Activated CD4-positive, alpha-beta T cell treated with anti-CD3 and anti-CD28 coated beads, Interleukin-2, amount 10 ng/mL, durations not matched to agents 7 days and 5 days (primary cell): ENCODE measurements at places on chromosomes 2 and 18.

DNA sequence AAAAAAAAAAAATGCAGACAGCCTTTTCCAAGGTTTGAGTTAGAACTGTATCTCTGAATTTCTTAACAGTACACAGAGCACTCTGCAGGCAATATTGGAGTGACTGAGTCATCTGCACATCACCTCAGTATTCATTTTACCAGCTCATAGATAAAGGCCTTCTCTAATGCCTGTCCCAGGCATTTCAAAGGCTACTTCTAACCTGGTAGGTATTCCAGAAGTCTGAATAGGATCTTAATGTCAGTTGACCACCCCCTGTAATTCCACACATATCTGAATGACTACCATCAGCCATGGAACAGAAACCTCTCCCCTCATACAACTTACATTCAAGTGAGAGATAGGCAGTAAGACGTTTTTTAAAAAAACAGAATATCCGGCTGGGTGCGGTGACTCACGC, 9.0 kb downstream of the METTL21A start:
- no peak for DNase-seq

GRCh38 chr18:44411976-44412375, 268.7 kb upstream of the SETBP1 start:
- DNase-seq, result no peak

DNA sequence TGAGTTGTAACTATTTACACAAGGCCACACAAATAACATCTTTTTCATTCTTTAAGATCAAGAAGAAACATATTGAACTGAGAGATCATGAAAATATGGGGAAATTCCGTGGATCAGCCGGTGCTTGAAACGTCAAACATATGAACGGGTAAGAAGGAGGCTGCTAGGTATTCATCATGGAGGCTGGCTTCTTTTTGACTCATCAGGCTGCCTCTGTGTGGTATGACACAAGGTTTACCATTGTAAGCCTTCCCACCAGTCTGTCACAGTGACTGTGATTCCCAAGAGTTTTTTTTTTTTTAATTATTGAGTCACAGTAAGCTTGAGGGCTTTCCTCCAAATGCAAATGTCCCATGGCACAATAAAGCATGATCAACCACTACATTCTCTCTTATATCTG, 506.9 kb downstream of the BCL11A start:
- DNase-seq, result no peak

DNA sequence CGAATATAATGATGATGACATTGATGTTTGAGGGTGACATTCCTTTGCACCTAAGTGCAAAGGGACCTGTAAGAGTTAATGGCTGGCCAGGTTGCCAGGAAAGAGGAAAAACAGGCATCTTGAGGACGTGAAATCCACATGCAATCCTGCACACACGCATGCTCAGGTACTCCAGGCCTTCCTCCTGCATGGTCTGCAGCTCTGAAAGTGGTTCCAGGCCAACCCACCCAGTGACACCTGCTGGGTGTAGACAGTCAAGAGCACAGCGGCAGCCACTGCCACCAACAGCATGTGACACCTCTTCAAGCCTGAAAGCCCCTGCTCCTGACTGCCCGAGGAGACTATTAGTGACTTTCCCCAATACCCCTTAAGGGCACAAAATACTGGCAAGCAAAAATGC, 101.6 kb downstream of the PIEZO2 start:
- DNase-seq, result no peak

- no peak for DNase-seq
Measured at GRCh38 chr2:113757138-113757657, 756 bp upstream of the SLC35F5 start.

- DNase-seq, result no peak
Measured at GRCh38 chr18:30712383-30712782, 330.2 kb downstream of the DSC3 start.

DNA sequence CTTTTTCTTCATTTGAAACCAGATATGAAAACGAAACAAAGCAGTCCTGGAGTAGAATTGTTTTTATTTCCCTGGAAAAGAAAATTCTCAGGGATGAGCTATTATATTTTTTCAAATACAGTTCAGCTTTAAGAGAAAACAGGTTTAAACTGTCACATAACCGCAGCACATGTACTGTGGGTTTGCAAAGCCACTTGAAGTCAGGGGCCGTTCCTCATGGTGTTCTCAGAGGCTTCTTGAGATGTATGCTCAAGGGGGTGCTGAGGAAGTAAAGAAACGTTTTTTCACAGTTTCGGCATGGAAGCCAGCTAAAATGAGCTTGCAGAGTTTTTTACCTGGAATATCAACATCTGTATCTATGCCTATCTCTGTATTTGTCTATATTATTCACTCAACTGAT, 225.3 kb downstream of the MC4R start:
- DNase-seq, result no peak

DNA sequence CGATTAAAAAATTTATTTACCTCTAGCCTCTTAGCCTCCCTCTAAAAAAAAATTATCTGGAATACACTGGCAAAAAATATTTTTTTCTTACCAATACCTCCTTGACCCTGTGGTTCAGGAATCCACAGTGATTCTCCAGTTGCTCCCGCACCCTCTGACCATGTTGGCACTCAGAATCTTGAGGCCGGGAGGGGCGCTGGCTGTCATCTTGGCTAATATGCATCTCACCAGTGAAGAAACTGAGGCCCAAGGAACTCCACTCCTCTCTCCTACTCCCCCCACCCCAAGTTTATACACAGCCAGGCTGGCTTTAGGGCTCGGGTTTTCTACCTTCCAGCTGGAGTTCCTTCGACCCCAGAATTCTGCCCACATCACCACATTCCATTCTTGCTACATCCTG, 97.8 kb upstream of the THOC1 start:
- no peak for DNase-seq

DNA sequence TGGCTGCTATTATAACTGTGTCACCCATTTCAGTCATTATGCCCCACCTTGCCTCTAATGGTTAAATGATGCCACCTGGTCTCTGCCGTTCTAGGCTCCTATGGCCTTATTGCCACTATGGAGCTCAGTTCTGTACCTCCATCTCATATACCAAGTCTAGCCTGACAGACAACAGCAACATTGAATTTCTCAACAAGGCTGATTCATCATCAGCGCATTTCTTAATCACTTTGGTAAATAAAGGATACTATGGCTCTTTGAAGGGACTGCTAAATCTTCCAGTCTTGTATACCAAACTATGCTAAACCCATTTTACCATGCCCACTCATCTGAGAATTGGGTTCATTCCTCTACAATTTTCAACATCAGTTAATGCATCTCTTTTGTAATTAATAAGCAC, 784.5 kb upstream of the CELF4 start:
- DNase-seq, result no peak

DNA sequence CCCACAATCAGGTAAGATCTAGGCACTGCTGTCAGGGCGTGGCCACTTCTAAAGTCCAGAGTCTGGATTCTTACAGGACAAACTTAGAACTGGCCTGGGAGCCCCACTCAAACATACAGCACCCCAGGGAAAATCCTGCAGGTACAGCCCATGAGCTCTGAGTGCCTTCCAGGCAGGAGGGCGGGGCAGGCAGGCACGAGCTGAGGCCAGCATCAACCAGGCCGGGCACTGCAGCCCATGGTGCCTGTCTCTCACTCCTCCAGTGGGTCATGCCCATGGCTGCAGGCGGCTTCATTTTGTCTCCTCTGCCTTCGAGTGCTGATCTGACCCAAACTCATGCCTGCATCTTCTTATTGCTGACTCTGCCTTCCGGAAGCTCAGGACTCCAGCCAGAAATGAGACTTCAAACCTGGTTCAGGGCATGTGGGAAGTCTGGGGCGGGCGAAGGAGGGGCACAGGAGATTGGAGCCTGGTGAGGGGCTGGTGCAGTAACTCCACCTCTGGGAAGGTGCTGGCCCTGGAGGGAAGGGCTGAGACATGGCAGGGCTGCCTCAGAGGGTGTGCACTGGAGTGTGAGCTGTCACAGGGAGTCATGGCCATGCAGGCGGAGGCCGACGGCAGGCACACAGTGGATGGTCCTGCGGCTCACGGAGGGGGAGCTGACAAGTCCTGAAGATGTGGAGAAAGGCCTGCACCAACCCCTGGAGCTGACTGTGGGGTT, 40.5 kb downstream of the HS6ST1 start:
- no peak for DNase-seq

DNA sequence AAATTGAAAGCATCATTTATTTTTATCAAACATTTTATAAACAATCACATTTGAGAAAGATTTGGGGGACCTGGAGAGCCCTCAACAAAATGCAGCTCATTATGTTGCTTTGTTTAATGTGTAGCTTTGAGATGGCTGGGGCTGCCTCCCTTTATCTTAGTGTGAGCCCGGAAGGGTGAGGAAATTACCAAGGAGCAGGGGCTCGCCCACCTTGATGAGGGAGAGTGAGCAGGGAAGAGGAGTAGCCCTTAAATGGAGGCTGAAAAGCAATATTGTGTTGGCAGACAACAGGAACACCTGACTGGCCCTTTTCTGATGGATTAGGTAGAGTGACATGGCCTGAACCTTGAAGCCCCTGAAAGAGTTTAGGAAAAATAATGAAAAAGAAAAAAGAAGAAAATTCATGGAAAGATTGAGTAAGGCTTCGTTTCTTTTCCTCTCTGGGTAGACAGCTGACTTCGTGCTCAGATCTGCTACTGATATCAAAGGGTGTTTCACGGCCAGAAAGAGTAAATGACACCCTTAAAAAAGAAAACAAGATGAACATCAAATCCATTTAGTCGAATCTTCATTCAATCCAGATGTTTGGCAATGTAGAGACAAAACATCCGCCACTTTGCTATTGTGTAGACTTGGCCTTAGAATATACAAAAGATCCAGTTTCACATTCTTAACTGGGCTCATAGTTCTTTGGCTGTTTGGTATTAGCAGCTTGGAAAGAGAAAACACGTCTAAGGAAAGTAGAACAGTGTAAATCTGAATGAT, 206.5 kb upstream of the TCF4 start:
- no peak for DNase-seq

DNA sequence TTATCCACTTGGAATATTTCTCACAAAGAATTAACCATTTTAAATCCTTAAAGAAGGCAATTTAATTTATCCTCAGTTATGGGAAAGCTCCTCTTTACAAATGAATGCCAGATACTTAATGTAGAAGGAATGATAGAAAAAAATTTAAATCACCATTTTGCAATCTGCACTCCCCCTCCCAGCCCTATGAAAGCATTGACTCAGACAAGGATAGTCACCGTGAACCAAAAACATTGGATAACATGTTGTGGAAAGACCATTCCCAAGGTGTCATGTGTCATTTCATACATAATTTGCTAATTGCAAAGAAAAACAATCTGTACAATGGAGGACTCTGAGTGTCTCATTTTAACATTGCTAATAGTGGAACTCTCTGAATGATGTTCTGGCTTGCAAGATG, 421.0 kb downstream of the TXNL1 start:
- DNase-seq, result no peak

GRCh38 chr2:18454692-18455235, 105.7 kb downstream of the RDH14 start:
- DNase-seq, result no peak

GRCh38 chr2:189281201-189281600, 101.6 kb upstream of the COL5A2 start:
- no peak for DNase-seq

GRCh38 chr2:121650315-121650930, 1.2 kb upstream of the CLASP1 start:
- peak; percentile 25 for DNase-seq

DNA sequence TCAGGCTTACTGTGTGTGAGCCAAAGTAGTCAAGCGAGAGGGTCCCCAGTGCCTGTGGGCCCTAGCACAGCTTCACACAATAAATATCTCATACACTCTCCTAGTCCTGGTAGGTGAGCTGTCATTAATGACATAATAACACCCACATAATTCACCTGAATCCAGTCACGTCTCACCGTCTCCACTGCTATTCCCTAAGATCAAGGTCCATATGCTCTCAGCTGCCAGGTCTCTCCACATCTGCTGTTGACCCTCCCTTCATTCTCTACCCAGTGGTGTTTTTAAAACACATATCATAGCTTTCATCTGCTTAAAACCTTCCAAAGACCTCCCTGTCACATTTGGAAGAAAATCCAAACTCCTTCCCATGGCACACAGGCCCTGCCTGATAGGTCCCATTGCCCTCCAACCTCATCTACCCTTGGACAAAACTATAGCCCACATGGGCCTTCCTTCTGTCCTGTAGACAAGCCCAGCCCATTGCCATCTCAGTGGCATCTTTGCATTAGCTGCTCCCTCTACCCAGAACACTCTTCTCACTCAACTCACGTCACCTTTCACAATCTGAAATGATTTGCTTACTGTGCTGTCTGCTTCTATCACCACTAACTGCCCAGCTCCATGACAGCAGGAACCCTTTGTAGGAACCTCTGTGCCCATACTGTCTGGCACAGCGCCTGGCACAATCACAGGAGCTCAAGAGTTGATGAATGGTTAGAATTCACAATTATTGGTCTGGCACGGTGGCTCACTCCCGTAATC, 7.5 kb downstream of the KCNG3 start:
- no peak for DNase-seq

DNA sequence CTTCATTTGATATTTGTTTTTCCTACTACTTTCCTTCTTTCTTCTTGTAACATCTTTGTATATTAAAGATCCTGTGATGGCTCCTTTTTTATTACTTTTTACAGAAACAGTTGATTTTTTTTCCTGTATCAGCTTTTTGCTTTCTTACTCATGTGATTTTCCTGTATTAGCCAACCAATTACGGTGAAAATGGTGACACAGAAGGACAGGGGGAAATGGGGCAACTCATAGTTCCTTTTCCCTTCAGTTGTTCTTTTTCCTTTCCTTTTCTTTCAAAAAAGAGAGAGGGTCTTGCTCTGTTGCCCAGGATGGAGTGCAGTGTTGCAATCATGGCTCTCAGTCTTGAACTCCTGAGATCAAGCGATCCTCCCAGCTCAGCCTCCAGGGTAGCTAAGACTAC, 117.8 kb downstream of the ATL2 start:
- DNase-seq, result no peak

- DNase-seq, result no peak
Measured at GRCh38 chr2:175111200-175111657, 56.8 kb downstream of the ATF2 start.

- DNase-seq, result no peak
Measured at GRCh38 chr2:109702250-109702985, 88.3 kb downstream of the SOWAHC start.

DNA sequence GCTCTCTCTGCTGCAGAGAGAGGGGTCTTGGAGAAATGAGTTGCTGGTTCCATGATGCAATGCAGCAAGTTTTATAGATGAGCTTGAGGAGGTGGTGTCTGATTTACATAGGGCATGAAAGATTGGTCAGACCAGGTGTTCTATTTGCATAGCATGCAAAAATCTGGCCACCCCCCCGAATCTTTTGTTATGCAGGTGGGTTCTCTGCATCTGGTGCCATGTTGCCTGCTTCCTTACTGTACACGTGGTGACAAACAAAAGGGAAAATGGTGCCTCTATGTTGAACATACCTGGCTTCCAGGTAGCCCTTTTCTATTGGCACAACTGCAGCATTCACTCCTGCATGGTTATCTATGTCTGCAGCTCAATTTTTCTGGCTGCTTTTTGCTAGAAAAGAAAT, 169.4 kb downstream of the GALNT1 start:
- DNase-seq, result no peak

GRCh38 chr18:43662657-43663056, 385.4 kb upstream of the SYT4 start:
- no peak for DNase-seq

- DNase-seq, result no peak
Measured at GRCh38 chr2:39689272-39689841, 23.6 kb downstream of the TMEM178A start.

GRCh38 chr2:217045700-217046475, 186.0 kb upstream of the TNP1 start:
- DNase-seq, result no peak
